Psoas muscle (tissue), 8 donors: ENCODE measurements at places on chromosomes 7 and 10. TPM values are rescaled to one million over a fixed set of nuclear protein-coding genes. Genes with fewer than 3 reads are reported as not detected.
A peak's percentile ranks its signal among the peaks of the same experiment; 100 is the strongest.

Gene GIMAP5
- 4.1 TPM for total RNA-seq

Gene CHST3
- total RNA-seq = 44.0 TPM

Gene FAM24A
- not detected for total RNA-seq

Gene TAS2R5
- total RNA-seq = not detected

Gene KCNH2
- total RNA-seq = 0.22 TPM

Gene ADCK2
- total RNA-seq = 11.3 TPM

Gene GDF10
- 0.58 TPM for total RNA-seq

Gene RPA3
- 13.8 TPM for total RNA-seq

Gene MNX1
- not detected for total RNA-seq

DNA sequence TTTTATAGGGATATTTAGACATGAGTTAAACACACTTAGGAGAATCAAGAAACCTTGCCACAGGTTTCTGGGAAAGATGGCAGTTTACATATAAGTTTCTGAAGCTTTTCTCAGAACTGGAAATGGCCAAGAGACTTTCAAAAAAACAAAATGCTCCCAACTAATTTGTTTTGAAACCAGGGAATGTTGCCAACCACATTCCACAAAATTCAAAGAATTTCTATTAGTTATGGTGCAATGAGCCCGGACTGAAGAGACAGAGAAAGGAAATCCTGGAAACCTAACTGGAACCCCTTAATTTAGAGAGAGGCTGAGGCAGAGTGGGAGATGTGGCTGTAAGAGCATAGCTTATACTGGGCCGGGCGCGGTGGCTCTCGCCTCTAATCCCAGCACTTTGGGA, 128.5 kb downstream of the PTEN start:
- H3K4me3 ChIP-seq = no peak overlapping the region
- H3K4me1 ChIP-seq = no peaks in the 10 kb centered on the region
- DNase-seq = no peak
- H3K27ac ChIP-seq = no peak overlapping the region

DNA sequence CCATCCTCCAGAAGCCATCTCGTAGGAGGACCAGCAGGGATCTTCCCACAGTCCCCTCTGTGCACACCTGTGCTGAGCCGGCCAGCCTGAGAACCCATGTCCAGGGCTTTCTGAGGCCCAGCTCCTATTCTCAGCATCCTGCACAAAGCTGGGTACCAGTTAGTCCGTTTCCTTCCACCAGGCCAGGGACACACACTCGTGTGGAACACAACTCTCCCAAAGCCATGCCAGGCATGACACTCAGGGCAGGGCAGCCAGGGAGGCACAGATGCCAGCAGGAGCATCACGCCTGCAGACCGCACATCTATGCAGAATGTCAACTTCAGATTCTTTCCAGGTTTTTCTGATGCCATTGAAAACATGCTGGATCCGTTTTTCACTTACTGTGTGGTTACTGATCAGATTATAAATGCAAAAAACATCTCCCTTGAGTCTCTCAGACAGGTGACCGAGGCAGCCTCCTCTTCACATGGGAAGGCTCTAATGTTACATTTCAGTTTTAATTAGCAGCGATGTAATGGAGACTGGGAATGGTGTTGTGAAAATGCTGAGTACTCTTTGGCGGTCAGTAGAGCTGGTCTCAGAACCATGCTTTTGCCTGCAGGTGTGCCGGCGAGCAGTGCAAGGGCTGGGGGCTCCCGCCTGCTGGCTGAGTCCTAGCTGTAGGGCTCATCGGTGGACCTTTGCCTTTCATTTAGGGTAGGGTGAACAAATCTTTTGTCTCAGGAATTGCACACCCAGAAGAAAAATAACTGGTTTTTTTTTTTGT, 3.3 kb upstream of the SUN1 start:
- peaks cover 93% of the 10 kb centered on the region for H3K4me1 ChIP-seq
- H3K4me3 ChIP-seq = peak overlapping the region; percentile 12
- H3K27me3 ChIP-seq = no peaks in the 10 kb centered on the region
- no peaks in the 10 kb centered on the region for H3K36me3 ChIP-seq
- DNase-seq = peak; percentile 74
- peak overlapping the region; percentile 96 for H3K27ac ChIP-seq

- no peaks in the 10 kb centered on the region for H3K27me3 ChIP-seq
- no peak overlapping the region for H3K4me3 ChIP-seq
- no peaks in the 10 kb centered on the region for H3K36me3 ChIP-seq
- H3K4me1 ChIP-seq = no peaks in the 10 kb centered on the region
- DNase-seq = no peak
Observed at GRCh38 chr10:75600833-75601232, 169.4 kb downstream of the LRMDA start.

- DNase-seq = no peak
- H3K4me1 ChIP-seq = peaks cover 9% of the 10 kb centered on the region
- H3K36me3 ChIP-seq = no peaks in the 10 kb centered on the region
- H3K4me3 ChIP-seq = no peak overlapping the region
Observed at GRCh38 chr10:51983481-51983880, 284.1 kb upstream of the CSTF2T start.

GRCh38 chr7:138958391-138958956, 22.7 kb downstream of the KIAA1549 start:
- no peaks in the 10 kb centered on the region for H3K27me3 ChIP-seq
- no peaks in the 10 kb centered on the region for H3K36me3 ChIP-seq
- no peak overlapping the region for H3K4me3 ChIP-seq
- no peak overlapping the region for H3K27ac ChIP-seq
- H3K4me1 ChIP-seq = no peaks in the 10 kb centered on the region

GRCh38 chr10:59287587-59288255, 74.6 kb downstream of the FAM13C start:
- no peak overlapping the region for H3K4me3 ChIP-seq
- H3K36me3 ChIP-seq = no peaks in the 10 kb centered on the region
- no peak for DNase-seq
- H3K4me1 ChIP-seq = peaks cover 36% of the 10 kb centered on the region
- H3K27me3 ChIP-seq = no peaks in the 10 kb centered on the region
- H3K27ac ChIP-seq = no peak overlapping the region

DNA sequence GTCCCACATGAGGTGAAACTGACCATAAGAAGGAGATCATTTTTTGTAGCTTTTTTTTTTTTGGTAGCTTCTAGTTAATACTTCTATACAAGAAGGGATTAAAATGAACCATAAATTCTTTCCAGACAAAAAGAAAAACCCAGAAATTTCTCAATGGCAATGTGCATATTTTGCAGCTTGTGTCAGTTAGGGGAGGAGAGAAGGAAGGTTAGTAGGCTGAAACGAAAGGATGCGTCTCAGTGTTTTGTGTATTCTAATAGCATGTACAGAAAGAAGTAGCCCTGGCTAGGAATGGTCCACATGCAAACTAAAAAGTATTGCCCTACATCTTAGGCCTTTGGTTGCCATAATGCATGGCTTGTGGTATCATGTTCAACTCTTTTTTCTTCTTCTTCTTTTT, 90.6 kb downstream of the CACNB2 start:
- no peaks in the 10 kb centered on the region for H3K4me1 ChIP-seq
- no peaks in the 10 kb centered on the region for H3K36me3 ChIP-seq
- H3K27ac ChIP-seq = no peak overlapping the region
- H3K27me3 ChIP-seq = no peaks in the 10 kb centered on the region
- no peak overlapping the region for H3K4me3 ChIP-seq

GRCh38 chr10:122786269-122786668, 59.4 kb downstream of the CUZD1 start:
- no peak overlapping the region for H3K27ac ChIP-seq
- DNase-seq = no peak
- no peaks in the 10 kb centered on the region for H3K4me1 ChIP-seq
- H3K4me3 ChIP-seq = no peak overlapping the region

GRCh38 chr10:121071901-121072300, 220.7 kb downstream of the WDR11 start:
- no peak for DNase-seq
- no peaks in the 10 kb centered on the region for H3K4me1 ChIP-seq
- no peaks in the 10 kb centered on the region for H3K27me3 ChIP-seq
- H3K27ac ChIP-seq = no peak overlapping the region
- no peaks in the 10 kb centered on the region for H3K36me3 ChIP-seq

GRCh38 chr7:2934984-2935740, 91.1 kb upstream of the GNA12 start:
- H3K27me3 ChIP-seq = peaks cover 2% of the 10 kb centered on the region
- no peaks in the 10 kb centered on the region for H3K36me3 ChIP-seq
- no peaks in the 10 kb centered on the region for H3K4me1 ChIP-seq
- no peak overlapping the region for H3K27ac ChIP-seq
- no peak overlapping the region for H3K4me3 ChIP-seq
- no peak for DNase-seq

DNA sequence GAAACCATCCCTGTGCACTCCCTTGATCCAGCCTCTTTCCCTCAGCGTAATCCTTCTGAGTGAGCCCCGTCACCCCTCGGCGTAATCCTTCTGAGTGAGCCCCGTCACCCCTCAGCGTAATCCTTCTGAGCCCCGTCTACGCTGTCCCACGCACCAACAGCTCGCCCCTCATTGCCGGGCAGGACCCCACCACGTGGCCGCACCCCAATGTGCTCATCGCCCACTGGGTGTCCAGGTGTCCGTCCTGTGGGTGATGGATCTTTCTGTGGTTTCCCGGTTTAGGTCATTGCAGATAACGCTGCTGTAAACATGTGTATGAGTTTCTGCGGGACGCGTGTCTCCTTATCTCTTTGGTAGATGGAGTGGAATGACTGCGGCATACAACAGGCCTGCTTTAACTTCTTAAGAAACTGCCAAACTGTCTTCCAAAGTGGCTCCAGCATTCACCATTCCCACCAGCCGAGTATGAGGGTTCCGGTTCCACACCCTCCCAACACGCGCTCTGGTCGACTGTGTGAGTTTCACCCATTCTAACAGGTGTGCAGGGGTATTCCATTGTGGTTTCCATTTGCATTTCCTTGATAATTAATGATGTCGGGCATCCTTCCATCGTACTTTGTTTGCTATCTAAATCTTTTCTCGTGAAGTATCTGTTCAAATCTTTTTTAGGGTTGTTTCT, 42.1 kb upstream of the NKX6-2 start:
- no peak for DNase-seq
- H3K4me3 ChIP-seq = no peak overlapping the region
- no peaks in the 10 kb centered on the region for H3K27me3 ChIP-seq
- no peak overlapping the region for H3K27ac ChIP-seq
- no peaks in the 10 kb centered on the region for H3K4me1 ChIP-seq

DNA sequence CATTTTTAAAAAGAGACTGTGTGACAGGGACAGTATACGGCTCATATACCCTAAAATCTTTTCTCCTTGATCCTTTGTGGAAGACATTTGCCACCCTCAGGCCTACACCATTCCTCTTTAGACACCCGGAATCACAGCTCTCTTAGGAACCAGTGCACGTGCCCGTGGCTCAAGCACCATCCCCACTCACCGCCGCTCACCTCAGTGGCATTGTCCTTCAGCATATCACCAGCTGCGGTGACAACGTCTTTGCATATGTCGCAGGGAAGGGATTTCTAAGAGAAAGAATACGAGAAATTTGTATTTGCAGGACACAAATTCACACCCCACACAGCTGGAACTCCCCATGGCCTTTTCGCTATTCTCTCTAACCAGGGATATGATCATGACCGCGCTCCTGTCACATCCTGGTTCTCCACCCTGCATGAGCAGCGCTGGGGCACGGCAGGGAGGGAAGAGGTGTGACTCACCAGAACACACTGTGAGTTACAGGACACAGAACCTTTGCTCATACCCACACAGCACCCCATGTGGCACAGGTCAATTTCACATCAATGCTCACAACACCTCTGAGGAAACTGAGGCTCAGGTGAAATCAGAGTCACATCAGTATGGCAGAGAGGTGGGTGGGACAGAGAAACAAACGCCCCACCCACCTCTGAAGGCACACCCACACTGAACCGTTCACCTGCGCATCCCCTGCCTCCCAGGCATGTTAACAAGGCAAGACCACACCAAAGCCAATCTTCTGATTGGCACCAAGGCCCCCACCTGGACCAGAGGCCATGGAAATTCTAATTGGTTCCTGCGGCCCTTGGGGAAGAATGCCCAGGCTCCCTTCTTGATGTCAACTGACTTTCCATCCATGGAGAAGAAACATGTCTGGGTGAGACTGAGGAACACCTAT, 19.2 kb downstream of the PSAP start:
- DNase-seq = no peak
- H3K27ac ChIP-seq = peak overlapping the region; percentile 8
- H3K36me3 ChIP-seq = peaks cover 79% of the 10 kb centered on the region
- H3K27me3 ChIP-seq = no peaks in the 10 kb centered on the region
- peaks cover 39% of the 10 kb centered on the region for H3K4me1 ChIP-seq

DNA sequence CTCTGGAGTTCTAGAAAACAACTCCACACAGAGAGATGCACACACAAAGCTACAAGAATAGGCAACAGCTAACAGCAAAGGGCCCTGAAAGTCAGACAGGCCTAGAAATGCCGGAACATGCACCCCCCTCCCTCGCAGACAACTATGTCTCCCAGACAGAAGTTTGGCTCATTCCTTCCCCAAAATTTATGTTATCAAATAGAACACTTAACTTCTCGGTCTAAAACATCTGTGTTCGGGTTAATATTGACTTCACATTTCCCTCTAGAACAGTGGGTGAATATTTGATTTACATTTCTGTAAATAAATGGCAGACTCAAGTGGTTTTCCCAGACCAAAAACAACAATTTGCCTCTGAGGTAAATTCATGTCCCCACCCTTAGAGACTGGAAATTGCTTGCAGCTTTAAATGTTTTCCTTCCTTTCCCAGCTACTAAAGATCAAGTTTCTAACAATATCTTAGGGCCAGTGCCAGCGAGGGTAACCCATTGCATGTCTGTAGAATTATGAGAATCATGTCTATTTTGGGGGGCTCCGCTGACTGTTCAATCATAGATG, 92.5 kb upstream of the INHBA start:
- H3K4me3 ChIP-seq = no peak overlapping the region
- H3K36me3 ChIP-seq = no peaks in the 10 kb centered on the region
- no peak for DNase-seq
- H3K27ac ChIP-seq = no peak overlapping the region
- no peaks in the 10 kb centered on the region for H3K4me1 ChIP-seq
- H3K27me3 ChIP-seq = no peaks in the 10 kb centered on the region

DNA sequence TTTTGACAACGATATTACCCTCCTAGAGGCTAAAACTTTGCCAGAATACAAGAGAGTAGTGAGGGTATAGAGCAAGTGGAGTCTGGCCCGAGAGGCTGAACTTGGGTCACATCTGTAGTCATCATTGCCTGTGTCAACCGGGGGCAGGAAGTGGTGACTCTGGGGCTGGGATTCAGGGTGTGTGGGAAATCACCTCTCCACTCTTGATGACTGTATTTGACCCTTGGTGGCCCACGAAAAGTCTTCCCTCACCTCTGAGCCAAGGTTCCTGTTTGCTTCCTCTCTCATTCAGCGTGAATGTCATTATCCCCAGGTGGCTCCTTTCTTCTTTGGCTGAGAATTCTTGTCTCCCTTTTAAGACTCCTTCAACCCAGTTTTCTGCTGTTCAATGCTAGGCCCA, 240.4 kb downstream of the ABCA13 start:
- no peak overlapping the region for H3K27ac ChIP-seq
- H3K4me1 ChIP-seq = no peaks in the 10 kb centered on the region
- no peaks in the 10 kb centered on the region for H3K36me3 ChIP-seq
- DNase-seq = no peak
- H3K27me3 ChIP-seq = peaks cover 3% of the 10 kb centered on the region
- H3K4me3 ChIP-seq = no peak overlapping the region

GRCh38 chr10:3682745-3683144, 102.3 kb downstream of the KLF6 start:
- H3K36me3 ChIP-seq = no peaks in the 10 kb centered on the region
- no peaks in the 10 kb centered on the region for H3K27me3 ChIP-seq
- no peak overlapping the region for H3K27ac ChIP-seq
- no peak for DNase-seq
